T47D (cell line): ENCODE measurements at places on chromosomes 3 and 15.
A peak's percentile ranks its signal among the peaks of the same experiment; 100 is the strongest.

DNA sequence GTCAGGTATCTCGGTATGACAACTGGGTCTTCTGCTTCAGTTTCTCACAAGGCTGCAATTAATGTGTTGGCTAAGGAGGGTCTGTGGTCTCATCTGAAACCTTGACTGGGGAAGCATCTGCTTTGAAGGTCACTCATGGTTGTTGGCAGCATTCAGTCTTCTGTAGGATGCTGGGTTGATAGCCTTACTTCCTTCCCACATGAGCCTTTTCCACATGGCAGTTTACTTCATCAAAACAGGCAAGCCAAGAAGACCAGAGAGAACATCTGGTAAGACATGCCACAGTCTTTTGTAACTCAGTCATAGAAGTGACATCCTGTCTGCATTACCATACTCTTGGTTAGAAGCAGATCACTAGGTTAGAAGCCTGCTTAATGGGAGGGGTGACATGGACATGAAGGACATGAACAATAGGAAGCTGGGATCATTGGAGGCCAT is 49.5 kb downstream of the CMC1 start:
- DNase-seq = no peak

DNA sequence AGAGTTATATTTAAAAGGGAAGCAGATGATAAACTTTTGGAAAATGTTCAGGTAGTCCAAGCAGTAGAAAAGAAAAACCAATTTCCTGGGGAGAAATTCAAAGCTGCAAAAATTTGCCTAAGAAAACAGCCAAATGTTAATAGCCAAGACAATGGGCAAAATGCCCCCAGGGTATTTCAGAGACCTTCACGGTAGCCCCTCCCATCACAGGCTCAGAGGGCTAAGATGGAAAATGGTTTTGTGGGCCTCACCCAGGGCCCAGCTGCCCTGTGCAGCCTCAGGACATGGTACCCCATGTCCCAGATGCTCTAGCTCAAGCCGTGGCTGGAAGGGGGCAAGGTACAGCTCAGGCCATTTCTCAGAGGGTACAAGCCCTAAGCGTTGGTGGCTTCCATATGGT is 391.0 kb downstream of the ZIC4 start:
- DNase-seq = no peak

GRCh38 chr15:99445272-99445850 is 120.4 kb upstream of the MEF2A start:
- no peak for DNase-seq

- no peak for DNase-seq
Measured at GRCh38 chr15:63243776-63244175, 33.6 kb upstream of the APH1B start.

GRCh38 chr15:38624244-38625205 is 59.9 kb upstream of the RASGRP1 start:
- peak; percentile 13 for DNase-seq

- DNase-seq = peak; percentile 35
Measured at GRCh38 chr15:88166082-88166993, 90.2 kb downstream of the NTRK3 start.

- DNase-seq = no peak
Measured at GRCh38 chr3:197308591-197308990, 10.2 kb upstream of the DLG1 start.

- no peak for DNase-seq
Measured at GRCh38 chr3:191256405-191256804, 57.4 kb downstream of the OSTN start.

DNA sequence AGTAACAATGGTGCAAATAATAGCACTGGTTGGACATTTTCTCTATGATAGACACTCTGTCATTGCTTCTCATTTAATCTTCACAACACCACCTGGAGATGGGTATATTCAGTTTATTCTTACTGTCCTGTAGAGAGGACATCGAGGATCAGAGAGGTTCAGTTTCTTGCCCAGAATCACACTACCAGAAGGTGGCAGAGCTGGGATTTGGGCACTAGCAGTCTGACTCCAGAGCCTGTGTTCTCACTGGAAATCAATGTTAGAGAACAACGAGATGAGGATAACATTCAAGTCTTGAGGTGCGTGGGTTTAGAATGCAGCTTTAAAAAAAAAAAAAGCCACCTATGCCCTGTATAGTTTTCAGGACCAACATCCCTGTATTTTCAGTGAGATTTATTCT is 127.8 kb downstream of the SYNPR start:
- DNase-seq = no peak

DNA sequence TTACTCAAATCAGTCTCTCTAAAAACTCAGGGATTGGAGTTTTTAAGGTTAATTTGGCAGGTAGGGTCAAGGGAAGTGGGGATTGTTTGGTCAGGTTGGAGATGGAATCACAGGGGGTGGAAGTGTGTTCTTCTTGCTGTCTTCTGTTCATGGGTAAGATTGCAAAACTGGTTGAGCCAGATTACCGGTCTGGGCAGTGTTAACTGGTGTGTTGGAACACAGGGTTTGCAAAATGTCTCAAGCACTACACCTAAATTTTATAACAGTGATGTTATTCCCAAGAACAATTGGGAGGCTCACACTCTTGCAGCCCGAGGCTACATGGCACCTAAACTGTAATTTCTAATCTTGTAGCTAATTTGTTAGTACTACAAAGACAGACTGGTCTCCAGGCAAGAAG is 425.4 kb downstream of the PLOD2 start:
- no peak for DNase-seq

DNA sequence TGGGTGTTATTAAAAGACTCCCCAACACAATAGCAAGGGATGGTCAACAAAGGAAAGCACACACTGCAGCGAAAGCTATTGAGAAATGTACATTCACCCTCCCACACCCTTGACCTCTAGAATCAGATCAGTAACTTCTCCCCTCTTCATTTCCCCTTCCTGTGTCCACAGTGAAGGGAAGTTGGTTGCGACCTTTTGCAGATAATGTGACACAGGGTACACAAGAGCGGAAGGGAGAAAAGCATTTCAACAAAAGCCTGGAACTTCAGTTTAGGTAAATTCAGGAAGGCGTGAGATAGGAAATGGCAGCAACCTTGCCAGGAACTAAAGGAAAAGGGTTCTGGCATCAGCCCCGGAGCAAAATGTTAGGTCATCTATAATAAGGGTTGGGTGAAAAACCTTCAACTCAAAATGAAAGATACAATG is 899.8 kb downstream of the MCTP2 start:
- no peak for DNase-seq

DNA sequence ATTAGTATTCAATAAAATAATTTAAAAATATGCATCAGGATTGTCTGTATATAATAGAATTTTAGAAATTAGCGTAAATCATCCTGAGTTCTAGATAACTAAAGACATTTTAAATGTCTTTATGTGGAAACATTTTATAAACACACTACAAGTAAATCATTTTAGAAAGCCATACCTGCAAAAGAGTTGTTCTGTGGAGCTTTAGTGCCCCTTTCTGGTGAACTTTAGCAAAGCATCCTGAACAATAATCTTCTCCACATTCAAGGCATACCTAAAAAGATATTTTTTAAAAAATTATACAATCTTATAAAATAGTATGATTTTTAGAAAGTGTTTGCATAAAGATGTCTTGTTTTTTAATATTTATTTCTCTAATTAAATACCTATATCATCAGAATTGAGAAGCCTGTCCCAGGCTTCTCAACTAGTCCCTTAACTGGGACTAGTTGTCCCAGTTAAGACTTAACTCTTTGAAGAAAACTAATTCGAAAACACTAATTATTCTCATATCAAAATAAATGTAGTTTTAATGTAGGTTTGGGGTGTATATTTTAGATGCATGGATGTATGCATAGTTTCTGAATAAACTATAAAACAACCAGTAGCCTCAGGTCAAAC is 29.7 kb downstream of the ZBBX start:
- peak; percentile 31 for DNase-seq

- no peak for DNase-seq
Measured at GRCh38 chr3:34421762-34422161, 623.3 kb downstream of the PDCD6IP start.

- no peak for DNase-seq
Measured at GRCh38 chr15:99580076-99580475, 14.3 kb downstream of the MEF2A start.

DNA sequence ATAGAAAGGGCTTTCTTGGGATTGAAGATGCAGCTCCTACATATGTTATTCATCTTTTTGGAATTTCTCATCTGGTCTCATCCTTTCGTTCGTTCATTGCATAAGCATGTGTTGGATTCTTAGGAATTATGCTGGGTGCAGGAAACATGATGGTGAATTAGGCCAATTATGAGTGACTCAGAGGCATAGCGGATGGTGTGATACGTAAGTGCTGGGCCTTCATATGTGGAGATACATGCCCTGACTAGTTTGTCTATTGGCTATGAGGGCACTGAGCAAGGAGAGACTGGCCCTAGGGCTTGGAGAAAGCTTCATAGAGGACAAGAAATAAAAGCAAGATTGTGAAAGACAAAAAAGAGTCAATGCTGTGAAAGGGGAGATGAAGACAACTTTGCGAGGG is 235.1 kb downstream of the MYRIP start:
- DNase-seq = no peak

DNA sequence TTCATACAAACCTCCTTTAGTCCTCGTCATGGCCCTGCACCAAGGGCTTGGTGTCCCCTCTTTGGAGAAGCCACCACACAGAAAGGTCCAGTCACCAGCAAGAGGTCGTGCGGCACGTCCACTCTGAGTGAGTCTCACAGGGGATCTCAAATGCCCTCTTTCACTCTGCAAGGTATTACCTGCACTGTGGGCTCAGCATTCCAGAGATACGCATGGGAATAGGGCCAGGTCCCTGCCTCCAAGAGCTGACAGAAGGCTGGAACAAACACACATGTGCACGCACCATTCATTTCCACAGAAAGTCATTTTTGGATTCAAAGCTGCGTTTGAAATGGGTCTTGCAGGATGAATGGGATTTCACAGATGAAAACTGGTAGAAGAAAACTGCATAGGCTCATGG is 50.4 kb upstream of the TJP1 start:
- no peak for DNase-seq

DNA sequence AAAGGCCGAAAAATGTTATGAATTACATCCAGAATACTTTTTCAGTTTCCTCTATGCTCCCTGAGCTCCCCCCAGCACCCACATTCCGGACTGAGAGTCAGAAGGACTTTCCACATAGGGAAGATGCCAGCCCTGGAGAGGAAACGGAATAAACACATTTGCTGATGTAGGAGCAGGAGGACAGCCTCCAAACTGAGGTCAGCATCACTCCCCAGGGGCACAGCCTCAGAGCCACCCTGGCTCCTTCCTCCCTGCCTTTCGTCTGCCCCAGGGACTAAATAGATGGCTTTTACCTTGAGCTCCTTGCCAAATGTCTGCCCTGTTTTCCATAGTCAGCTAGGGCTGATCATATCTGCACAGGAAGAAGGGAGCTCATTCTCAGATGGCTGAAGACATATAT is 22.6 kb upstream of the SLCO2A1 start:
- DNase-seq = no peak

- DNase-seq = peak; percentile 67
Measured at GRCh38 chr15:45521596-45522327, 793 bp downstream of the SLC30A4 start.

DNA sequence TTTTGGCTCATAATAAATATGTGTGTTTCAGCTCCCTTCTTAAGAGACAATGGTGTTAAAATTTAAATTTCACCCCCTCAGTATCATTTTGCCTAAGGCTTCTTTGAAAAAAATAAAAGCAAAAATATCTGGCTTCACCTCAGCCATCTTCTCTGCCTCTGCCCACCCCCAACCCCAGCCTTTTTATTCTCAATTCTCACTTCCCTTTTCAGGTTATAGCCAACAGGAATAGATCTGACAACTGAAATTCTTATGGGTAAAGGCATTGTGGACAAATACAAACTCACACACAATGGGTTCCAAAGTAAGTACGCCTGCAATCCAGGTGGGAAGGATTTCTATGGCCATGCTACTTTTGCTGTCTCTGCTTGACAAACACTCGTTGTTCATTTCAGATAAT is 399.0 kb upstream of the ARRDC4 start:
- no peak for DNase-seq

DNA sequence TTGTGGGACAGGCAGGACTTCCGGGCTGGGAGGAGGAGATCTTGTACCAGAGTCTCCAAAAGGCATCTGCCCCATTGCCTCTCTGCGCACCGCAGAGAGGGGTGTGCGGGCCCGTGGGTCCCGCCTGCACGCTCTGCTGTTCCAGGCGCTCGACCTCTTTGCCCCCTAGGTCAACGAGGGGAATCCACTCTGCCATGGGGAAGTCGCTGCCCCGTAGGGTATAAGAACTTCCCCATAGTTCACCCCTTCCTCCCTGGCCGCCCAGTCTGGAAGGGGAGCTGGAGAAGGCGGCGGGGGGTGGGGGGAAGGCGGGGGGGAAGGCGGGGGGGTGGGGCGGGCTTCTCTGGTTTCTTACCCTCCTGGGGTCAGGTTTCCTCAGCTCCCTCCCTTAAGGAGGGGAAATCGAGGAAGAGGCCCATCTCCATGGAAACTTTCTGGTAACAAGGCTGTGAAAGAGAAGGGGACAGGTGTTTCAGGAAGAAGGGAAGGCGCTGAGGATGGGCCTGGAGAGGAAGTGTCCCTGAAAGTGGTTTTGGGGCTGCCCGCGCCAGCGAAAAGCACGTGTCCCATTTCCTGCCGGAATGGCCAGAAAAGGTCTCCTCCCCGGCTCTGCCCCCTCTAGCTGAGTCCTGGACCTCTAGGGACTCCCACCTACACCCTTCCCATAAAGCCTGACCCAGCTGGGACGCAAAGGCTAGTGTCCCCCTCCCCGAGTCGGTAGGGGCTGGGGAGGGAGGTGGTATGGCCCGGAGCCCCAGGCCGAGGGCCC is 27.5 kb downstream of the NR1I2 start:
- no peak for DNase-seq

DNA sequence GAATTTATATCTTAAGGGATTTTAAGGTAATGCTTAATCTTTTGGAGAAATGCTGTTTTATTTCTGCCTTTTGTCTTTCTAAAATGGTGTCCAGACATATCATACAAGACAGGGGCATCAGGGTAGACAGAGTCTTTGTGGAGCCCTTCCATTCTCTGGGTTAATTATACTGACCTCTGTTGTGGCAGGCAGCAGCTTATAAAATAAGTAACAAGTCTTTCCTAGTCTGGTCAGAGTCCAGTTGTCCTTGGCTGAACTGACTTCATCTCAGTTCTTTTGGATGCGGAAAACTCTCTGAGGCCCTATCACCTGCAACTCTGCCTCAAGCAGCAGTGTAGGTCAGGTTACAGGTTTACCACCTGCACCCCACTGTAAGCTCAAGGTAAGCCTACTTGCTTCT is 19.2 kb downstream of the MYNN start:
- DNase-seq = no peak

GRCh38 chr15:101447168-101447533 is 42.4 kb downstream of the PCSK6 start:
- no peak for DNase-seq

DNA sequence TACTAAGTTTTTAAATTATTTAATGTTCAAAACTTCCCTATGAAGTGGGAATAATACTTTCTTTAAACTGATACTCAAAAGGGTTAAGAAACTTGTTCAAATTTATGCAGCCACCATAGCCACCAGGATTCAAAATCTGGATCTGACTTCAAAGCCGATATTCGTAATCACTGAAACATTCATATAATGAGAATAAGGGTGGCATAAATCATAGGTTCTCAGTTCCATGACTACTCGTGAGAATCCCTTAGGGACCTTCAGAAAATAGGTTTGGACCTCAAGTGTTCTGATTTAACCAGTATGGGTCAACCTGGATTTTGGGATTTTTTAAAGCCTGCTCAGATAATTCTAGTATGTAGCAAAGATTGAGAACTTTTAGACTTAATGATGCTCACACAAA is 160.6 kb downstream of the RBMS3 start:
- no peak for DNase-seq

- DNase-seq = no peak
Measured at GRCh38 chr3:59836531-59836930, 786.7 kb upstream of the CFAP20DC start.
